ENCODE measurements at places on chromosomes 2 and 18.

DNA sequence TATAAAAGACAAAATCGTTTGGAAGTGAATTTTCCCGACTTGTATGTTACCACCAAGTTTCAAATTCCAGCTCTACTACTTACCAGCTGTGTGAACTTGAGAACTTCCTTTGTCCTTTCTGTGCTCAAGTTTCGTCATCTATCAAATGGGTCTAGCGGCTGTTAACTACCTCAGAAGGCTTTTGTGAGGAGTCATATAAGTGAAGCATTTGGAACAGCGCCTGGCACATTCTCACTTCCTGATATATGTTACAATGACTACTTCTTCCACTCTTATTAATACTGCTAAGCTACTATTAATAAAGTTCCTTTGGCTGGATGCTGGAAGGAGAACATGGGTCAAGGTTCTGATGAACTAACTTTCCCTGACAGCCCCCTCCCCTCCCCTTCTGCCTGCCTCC lies 104.5 kb downstream of the MEIS1 start:
- no peak for DNase-seq

DNA sequence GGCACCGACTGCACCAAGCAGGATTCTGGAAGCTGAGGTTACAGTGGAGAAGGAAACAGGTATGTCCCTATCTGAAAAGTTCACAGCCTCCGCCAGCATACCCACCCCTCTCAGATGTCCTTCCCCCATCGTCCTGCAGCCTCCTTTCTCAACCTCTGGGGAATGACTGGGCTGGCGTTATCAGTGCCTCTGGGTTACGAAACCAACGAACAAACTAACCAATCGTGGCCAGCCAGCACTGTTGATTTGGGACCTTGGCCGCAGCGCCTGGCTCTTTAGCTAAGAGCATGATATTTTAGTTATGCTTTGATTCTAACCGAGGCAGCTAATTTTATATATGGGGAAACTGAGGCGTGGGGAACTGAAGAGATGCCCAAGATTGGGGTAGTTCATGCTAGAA lies 233.0 kb downstream of the TFCP2L1 start:
- no peak for DNase-seq

GRCh38 chr18:2653467-2653866 lies 2.1 kb upstream of the SMCHD1 start:
- no peak for DNase-seq

GRCh38 chr2:43435746-43436145 lies 160.1 kb downstream of the THADA start:
- no peak for DNase-seq

- no peak for DNase-seq
Measured at GRCh38 chr2:160205505-160205904, 5.4 kb upstream of the ITGB6 start.

- DNase-seq: no peak
Measured at GRCh38 chr2:177314722-177315264, 50.3 kb upstream of the NFE2L2 start.

DNA sequence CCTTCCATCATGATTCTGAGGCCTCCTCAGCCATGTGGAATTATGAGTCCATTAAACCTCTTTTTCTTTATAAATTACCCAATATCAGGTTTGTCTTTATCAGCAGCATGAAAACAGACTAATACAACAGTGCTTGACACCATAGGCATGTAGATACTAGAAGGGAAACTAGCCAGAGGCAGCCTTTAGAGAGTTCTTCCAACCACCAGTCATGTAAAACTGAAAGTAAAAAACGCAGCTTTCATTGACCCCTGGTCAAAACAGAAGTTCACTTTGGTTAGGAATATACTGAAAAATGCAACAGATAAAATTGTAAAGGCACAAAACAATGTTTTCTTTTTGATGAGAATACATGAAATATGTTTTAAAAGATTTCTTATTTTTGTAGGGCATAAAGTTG lies 122.8 kb upstream of the L3MBTL4 start:
- DNase-seq: no peak

GRCh38 chr18:8982416-8983183 lies 119.9 kb upstream of the NDUFV2 start:
- no peak for DNase-seq

DNA sequence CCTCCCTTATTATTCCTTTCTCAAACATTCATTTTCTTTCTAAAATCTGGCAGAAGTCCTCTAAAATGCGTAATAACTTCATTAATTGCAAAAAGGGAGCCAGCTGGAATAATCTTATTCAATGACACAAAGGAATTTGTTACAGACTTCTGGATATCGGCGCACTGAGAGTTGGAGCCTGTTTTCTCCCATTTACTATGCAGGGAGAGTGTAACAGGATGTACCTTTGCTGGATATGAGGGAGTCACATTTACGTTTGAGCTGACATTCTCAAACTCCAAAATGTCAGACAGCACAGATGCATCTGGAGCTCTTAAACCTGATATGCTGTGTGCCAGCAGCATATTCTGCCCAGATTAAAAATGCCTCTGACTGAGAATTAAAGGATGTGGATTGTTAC lies 275.3 kb downstream of the TMX3 start:
- DNase-seq: no peak

DNA sequence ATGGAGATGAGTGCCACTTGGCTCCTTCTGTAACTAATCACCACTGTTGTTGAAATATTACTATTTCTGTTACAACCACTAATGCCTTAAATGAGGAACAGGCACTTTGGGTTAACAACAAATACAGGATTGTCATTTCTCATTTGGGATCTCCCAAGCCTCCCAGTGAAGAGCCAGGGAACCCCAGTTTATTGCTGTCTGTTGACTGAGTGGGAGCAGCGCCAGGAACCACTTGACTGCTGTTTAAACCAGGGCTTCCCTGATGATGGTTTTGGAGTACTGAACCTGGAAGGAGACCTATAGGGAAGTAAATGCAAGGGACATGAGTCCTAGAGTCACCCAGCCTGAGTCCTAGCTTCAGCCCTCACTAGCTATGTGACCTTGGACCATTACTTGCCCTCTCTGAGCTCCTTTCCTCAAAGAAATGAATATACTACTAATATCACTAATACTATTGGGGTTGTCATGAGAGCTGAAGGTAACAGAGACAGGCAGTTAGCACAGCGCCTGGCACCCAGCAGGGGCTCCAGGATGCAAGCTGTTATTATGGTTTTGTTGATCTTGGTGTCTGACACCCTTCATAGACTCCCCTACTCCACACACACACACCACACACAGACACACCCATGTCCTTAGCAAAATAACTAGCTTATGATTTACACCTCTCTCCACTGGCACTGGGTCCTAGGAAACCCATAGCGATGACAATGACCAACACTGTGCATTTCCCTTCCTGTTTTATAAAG lies 104.2 kb upstream of the FZD7 start:
- DNase-seq: no peak

DNA sequence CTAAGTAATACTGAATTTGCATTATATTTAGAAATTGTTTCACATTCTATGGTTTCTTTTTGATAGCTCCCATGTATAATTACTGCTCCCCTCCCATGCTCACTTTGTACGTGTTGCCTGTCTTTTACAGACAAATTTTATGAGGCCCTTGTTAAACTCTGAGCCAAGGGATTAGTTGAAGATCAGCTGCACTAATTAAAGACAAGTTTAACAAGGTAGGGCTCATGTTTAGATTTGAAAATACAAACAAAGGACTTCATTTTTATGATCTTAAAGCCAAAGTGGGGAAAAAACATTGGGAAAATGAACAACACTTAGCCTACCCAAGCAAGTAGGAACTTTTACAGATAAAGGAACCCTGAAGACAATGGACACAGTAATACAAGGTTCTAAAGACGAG lies 46.2 kb downstream of the ARHGAP28 start:
- DNase-seq: no peak

- no peak for DNase-seq
Measured at GRCh38 chr2:55351672-55352071, 68.0 kb downstream of the CCDC88A start.

All from stimulated activated CD8-positive, alpha-beta memory T cell treated with anti-CD3 and anti-CD28 coated beads, Interleukin-15, amount 100 ng/mL, for 1 hour (primary cell).